ENCODE measurements at places on chromosomes 3 and 15.

DNA sequence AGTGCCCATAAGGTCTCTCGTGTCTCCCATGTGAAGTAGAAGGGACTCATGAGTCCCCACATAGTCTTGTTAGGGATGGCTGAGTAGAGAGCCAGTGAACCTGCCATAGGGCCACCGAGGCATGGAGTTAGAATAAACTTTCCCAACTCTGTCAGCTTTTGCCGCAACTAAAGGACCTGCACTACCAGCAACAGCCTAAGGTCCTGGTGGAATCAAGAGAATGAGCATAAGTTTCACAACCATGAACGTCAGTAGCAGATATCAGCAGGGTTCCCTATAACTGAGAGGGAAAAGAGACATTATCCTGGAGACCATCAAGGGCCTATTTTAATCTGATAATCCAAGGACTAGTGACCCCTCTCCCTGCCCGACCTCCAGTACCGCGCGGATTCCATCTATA is 60.3 kb upstream of the FNDC3B start:
- no peak for DNase-seq

GRCh38 chr15:91952216-91952615 is 98.7 kb downstream of the SLCO3A1 start:
- DNase-seq: no peak

- DNase-seq: no peak
Observed at GRCh38 chr15:81105545-81105944, 28.5 kb upstream of the CFAP161 start.

GRCh38 chr3:56055951-56056350 is 412.3 kb downstream of the ERC2 start:
- no peak for DNase-seq

GRCh38 chr3:129421988-129422745 is 6.3 kb downstream of the EFCAB12 start:
- DNase-seq: no peak

Measured in amygdala (tissue), 56 donors.